ENCODE measurements at places on chromosomes 7 and 10. TPM values are rescaled to one million over a fixed set of nuclear protein-coding genes. Genes with fewer than 3 reads are reported as not detected.

NHLRC2 gene
- 6.9 TPM for total RNA-seq

RBP3 gene
- total RNA-seq = not detected

MEOX2 gene
- total RNA-seq = 0.16 TPM

HOXA3 gene
- total RNA-seq = 1.3 TPM

FOXI2 gene
- total RNA-seq = not detected

IL2RA gene
- not detected for total RNA-seq

RHOBTB1 gene
- total RNA-seq = 15.5 TPM
